A549 treated with AZD2906 at 1 μM for 4 hours (cell line): ENCODE measurements at places on chromosomes 2 and 18. TPM values are rescaled to one million over a fixed set of nuclear protein-coding genes. Genes with fewer than 3 reads are reported as not detected.

IGFBP5 gene
- total RNA-seq: 0.13 to 0.20 TPM (median 0.16 TPM) in 5 replicates

CRYBA2 gene
- 0.10 to 0.25 TPM in 2 of 5 replicates, not detected in the others for total RNA-seq

LINC00305 gene
- total RNA-seq: not detected in 5 replicates

NGEF gene
- 13.0 to 16.8 TPM (median 15.5 TPM) in 5 replicates for total RNA-seq

SLC40A1 gene
- total RNA-seq: 1.7 to 2.2 TPM (median 1.9 TPM) in 5 replicates

AMER3 gene
- not detected in 5 replicates for total RNA-seq

TEX44 gene
- total RNA-seq: not detected in 5 replicates

MGAT5 gene
- 13.7 to 17.4 TPM (median 14.7 TPM) in 5 replicates for total RNA-seq

ZSWIM2 gene
- total RNA-seq: not detected in 5 replicates

FIGN gene
- 1.7 to 2.3 TPM (median 2.1 TPM) in 5 replicates for total RNA-seq

PCGF1 gene
- 29.9 to 35.0 TPM (median 31.9 TPM) in 5 replicates for total RNA-seq

PASK gene
- 5.4 to 7.6 TPM (median 7.2 TPM) in 5 replicates for total RNA-seq

TRIM43 gene
- 0.07 to 0.23 TPM (median 0.09 TPM) in 4 of 5 replicates, not detected in the other for total RNA-seq

IL36RN gene
- total RNA-seq: 0.02 to 0.11 TPM (median 0.02 TPM) in 3 of 5 replicates, not detected in the others

UCN gene
- total RNA-seq: 1.2 to 2.5 TPM (median 1.8 TPM) in 5 replicates

ABCG5 gene
- total RNA-seq: not detected in 5 replicates

RNF152 gene
- total RNA-seq: 0.04 to 0.22 TPM (median 0.19 TPM) in 5 replicates

ELOA2 gene
- not detected in 5 replicates for total RNA-seq

EDAR gene
- 0.02 to 0.10 TPM (median 0.04 TPM) in 5 replicates for total RNA-seq

NT5DC4 gene
- 0.06 to 0.94 TPM in 2 of 5 replicates, not detected in the others for total RNA-seq

MDH1B gene
- 1.1 to 1.7 TPM (median 1.5 TPM) in 5 replicates for total RNA-seq

LYPD1 gene
- 13.7 to 20.5 TPM (median 15.7 TPM) in 5 replicates for total RNA-seq

ERICH2 gene
- total RNA-seq: not detected in 5 replicates

G6PC2 gene
- not detected in 5 replicates for total RNA-seq

DES gene
- total RNA-seq: 0.14 to 0.69 TPM (median 0.27 TPM) in 5 replicates

RFX8 gene
- not detected in 5 replicates for total RNA-seq

ZNF397 gene
- 3.1 to 4.9 TPM (median 4.5 TPM) in 5 replicates for total RNA-seq

CTDSP1 gene
- total RNA-seq: 63.7 to 77.1 TPM (median 73.8 TPM) in 5 replicates

TEKT4 gene
- total RNA-seq: not detected in 5 replicates

TSPYL6 gene
- not detected in 5 replicates for total RNA-seq

BIRC6 gene
- total RNA-seq: 26.4 to 38.0 TPM (median 28.1 TPM) in 5 replicates

ACMSD gene
- not detected in 5 replicates for total RNA-seq

PFN4 gene
- total RNA-seq: 1.4 to 2.5 TPM (median 1.7 TPM) in 5 replicates

PSMA8 gene
- total RNA-seq: not detected in 5 replicates

NR4A2 gene
- 1.6 to 2.3 TPM (median 2.0 TPM) in 5 replicates for total RNA-seq

INO80C gene
- total RNA-seq: 22.3 to 25.9 TPM (median 24.9 TPM) in 5 replicates

KCNG2 gene
- total RNA-seq: 0.06 TPM in 2 of 5 replicates, not detected in the others

KCTD1 gene
- total RNA-seq: 33.0 to 39.4 TPM (median 35.6 TPM) in 5 replicates

KLF11 gene
- total RNA-seq: 2.4 to 4.1 TPM (median 3.7 TPM) in 5 replicates

IL1R2 gene
- 0.53 to 1.5 TPM (median 1.2 TPM) in 5 replicates for total RNA-seq
